ENCODE measurements at places on chromosomes 7 and 10.

DNA sequence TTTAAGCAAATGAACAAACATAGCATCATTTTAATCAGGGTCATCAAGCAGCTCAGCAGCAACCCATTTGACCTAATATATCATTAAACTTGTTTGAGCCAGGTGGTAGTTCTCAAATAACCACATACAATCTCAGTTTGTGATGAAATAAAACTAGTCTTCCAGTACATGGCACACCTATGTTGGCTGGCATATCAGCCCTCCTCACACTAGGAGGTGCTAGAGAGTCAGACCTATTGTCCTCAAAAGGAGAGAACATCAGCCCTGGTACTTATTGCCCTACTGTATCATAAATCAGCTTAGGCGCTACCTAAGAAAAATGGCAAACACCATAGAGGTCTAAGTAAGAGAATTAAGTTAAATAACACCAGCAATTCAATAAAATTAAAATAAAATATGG lies 81.7 kb downstream of the CABCOCO1 start:
- no peak for DNase-seq

DNA sequence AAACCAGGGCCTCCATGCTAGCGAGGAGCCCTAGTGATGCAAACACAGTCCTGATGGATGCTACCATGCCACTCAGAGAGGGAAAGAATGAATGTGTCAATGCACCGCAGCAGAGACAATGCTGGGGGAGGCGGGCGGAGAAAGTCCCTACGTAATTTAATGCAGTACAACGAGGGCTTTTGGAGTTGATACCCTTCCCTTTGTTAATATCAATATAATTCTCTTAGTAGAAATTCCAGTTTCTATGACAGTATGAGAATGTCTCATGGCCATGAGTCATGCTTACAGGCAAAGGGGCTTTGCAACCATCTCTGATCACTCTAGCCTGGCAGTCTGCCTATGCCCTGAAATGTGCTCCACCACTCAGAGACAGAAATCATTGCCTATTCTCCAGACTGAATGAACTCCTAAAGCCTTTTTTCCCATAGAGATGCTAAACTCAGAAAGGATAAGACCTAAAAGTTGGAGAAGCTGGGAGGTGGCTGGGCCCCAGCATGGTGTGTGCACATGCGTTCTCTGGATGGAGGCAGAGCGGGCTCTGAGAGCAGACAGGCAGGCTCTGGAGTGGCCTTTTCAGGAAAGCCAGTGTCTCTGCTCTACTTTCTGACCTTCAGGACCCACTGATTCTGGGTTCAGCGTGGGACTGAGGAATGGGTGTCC lies 20.3 kb upstream of the GIMAP2 start:
- no peak for DNase-seq

DNA sequence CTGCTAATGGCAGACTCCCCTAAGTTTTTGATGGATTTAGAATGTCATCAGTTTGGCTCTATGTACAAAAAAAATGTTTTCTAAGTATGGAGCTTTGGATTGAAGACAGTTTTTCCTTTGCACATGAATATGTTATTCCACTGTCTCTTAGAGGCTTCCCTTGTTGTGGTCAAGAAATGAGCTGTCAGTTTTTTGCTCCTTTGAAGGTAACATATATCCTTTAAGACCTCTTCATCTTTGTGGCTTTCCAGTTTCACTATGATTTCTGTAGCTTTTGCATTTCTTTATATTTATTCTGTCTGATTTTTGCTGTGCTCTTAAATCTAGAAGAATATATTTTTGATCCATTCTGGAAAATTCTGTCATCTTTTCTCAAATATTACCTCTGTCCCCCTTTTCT lies 15.8 kb upstream of the ODAD2 start:
- no peak for DNase-seq

DNA sequence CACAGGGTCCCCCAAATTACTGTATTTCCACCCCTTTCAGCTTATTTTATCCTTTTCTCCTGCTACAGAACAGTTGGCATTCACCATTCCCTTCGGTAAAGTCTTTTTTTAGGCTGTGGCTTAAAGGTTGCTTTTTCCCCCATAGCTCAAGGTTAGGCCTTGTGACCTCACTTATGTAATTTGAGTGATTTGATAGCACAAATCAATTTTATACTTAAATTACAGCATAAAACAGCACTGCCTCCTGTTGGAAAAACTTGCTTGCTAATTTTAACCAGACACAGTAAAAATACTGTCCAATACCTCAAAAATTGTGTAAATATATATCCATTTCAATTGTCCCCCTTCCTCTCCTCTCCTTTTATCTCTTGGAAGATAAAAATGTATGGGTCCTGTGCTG lies 7.1 kb downstream of the GIMAP1 start:
- DNase-seq = no peak
